ENCODE measurements at places on chromosomes 3 and 15. TPM values are rescaled to one million over a fixed set of nuclear protein-coding genes. Genes with fewer than 3 reads are reported as not detected.

DNA sequence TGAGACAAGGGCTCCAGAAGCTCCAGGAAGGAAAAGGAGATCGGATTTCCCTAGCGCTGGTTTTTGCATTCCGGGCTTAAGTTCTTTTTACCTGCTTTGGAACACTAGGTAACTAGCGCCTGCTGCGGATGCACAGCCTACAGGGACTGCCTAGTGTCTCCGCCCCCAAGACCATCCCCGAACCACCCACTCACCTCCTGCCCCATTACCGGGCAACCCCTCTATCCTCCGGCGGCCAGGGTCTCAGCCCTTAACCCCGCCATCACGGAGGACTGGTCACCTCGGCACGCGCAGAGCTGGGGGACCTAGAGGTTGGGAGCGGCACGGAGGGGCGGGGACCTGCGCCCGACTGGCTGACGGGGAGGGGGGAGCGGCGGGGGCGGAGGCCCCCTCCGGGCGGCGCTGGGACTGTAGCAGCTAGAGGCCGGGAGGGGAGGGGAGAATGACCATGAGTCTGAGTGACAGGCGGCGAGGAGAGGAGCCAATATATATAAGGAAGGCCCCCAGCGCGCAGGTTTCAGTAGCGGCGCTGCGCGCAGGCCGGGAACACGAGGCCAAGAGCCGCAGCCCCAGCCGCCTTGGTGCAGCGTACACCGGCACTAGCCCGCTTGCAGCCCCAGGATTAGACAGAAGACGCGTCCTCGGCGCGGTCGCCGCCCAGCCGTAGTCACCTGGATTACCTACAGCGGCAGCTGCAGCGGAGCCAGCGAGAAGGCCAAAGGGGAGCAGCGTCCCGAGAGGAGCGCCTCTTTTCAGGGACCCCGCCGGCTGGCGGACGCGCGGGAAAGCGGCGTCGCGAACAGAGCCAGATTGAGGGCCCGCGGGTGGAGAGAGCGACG, at the start of gene DLL4:
DLL4 (plus strand) TSS at position 520 of the 839 bp plus-strand sequence. CDS start 329 bp downstream, outside the sequence.
- DNase-seq, result peak; percentile 86

GRCh38 chr15:73937296-73937695, 11.0 kb downstream of the LOXL1 start:
- DNase-seq, result no peak

The ZNF280D gene
- total RNA-seq, result 34.0 TPM

GRCh38 chr3:50388720-50389413, 29.5 kb upstream of the TMEM115 start:
- DNase-seq, result no peak

The PRSS50 gene
- not detected for total RNA-seq

DNA sequence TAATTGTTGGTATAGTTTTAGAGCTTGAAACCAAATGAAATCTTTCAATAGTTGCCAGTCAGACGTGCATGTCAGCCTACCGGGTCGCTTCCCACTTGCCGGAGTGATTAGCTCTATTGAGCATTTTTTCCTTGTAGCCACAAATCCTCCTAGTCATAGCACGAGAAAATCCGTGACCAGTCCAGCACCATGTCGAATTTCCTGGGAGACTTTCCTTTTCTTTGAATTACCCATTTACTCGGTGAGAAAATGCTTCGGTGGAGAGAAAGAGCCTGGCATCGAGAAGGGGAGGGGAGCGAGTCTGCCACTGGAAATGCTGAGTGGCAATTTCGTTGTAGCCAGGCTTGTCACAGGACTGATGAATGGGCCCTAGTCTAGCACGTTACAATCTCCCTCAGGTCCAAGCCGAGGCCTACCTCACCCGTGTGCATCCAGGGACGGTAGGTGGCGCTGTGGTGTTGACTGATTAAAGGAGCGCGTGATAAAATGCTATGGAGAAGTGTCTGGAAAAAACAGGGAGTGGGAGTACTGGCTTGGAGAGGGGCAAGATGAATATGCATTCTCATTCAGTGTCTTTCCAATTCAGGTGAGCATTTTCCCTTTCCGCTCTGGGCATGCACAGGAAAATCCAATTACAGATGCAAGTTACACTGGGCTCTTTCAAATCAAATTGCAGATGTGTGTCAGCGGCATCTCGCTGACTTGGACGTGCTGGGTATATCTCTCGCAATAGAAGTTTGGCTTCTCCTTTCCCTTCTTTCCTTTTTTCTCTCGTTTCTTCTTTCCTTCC, 238.8 kb downstream of the EDEM1 start:
- peak; percentile 95 for DNase-seq

DNA sequence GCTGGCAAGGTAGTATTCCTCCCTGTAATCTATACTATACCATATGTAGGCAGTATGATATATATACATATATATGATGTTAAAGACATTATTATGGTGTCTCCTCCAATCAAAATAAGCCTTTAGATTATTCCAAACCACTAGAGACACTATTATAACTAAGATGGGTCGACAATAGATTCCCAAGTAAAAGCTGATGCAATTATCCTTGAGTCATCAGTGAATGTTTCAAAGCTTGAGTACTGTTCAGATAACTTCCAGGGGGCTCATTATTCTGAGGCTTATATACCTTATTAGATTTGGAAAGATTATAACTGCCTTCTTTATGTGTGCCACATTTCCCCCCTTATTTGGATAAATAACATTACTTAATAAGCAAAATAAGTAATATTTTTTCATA, 11.9 kb upstream of the C3orf38 start:
- no peak for DNase-seq

DNA sequence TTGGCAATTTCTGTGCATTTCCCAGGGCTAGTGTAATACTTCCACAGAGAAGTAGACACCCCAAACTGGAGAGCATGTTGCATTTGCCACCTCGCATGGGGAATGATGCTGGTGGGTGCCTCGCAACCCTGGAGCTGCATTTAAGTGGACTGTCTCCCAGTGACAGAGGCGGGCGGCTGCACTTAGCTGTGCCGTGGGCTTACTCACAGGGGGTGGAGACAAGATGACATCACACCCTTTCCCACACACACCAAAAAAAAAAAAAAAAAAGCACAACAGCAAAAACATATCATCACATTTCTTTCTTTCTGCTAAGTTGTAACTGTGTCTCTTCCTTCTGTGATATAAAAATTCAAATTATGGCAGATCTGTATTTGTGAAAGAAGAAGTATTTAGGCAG, at the start of gene ABI3BP:
ABI3BP (minus strand) TSS at position 113 of the 400 bp plus-strand sequence; CDS start at position 76, 37 bp downstream.
- peak; percentile 70 for DNase-seq

Measured in left colon (tissue), 2 donors.